ENCODE measurements at places on chromosomes 2 and 18.

DNA sequence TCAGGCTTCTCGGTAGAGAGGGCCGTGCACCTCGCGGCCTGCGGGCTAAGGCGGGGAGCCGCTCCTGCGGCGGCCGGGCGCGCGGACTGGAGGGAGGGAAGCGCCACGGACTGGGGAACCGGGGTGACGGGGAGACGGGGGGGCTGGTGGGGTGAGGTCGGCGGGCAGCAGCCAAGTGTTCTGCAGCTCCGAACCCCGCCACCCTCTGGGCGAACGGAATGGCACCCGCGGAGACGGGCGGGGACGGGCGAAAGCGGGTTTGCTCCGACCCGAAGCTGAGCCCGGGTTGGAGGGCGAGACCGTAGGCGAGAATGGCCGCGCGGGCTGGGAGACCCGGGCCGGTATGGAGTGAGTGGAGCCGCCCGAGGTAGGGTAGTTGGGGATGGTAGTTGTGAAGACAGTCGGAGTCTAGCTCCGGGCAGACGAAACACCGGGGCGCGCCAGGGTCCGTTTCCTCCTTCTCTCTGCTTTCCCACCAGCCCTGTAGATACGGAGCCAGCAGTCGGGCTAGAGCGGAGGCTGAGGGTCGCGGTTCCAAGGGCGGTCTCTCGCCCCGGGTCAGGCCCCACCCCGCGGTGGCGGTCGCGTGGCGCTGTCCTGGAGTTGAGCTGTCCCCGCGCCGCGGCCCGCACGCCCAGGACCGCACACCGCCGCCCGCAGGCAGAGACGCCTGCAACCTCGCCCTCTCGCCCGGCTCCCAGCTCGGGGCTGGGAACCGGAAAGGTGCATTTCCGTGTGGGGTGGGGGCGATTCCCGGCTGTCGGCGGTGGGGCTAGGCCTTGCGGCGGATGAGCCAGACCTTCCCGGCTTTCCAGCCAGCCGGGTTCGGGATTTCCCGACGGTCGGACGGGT is 160.3 kb upstream of the SIX2 start:
- no peak for DNase-seq

DNA sequence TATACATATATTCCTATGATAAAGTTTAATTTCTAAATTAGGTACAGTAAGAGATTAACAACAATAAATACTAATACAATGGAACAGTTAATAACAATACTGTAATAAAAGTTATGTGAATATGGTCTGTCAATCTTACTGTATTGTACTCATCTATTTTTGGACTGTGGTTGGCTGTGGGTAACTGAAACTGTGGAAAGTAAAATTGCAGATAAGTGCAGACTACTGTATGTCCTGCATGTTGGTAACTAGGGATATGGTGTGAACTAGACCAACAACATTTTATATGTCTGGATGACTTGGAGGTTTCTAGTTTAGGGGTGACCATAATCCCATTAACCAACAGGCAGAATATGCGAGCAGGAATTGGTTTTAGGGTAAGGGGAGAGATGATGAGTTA is 23.3 kb downstream of the PHLPP1 start:
- no peak for DNase-seq

DNA sequence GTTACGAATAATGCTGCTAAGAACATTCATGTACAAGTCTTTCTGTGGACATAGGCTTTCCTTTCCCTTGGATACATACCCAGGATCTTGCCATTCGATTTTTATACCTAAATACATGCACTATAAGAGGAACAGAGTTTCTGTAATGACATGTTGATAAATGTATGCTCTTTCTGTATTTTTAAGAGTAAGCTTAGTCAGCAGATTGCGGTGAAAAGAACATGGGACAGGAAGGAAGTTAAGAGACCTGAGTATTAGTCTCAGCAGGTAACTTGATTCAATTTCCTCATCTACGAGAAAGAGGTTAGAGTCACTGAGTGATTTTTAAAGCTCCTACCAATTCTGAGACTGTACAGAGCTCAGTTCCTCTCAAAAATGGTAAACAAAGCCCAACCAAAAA is 2.6 kb upstream of the TLK1 start:
- no peak for DNase-seq

DNA sequence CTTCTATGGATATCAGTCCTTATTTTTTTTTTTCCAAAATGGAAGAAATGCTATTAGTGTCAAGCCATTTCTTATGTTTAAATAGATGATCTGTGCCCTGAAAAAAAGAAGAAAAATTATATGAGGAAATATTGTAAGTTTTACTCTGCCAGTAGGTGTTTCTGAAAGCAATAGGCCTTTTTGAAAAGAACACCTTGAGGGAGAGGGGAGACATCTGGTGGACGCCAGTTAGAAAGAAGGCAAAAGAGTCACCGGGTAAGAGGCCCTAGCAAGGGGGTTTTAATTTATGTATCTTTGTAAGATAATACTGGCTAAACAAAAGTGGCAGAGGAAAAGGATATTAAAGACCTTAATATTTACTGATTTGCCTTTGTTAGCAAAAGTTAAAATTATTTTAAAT is 56.1 kb downstream of the DYNAP start:
- DNase-seq = peak; percentile 37

DNA sequence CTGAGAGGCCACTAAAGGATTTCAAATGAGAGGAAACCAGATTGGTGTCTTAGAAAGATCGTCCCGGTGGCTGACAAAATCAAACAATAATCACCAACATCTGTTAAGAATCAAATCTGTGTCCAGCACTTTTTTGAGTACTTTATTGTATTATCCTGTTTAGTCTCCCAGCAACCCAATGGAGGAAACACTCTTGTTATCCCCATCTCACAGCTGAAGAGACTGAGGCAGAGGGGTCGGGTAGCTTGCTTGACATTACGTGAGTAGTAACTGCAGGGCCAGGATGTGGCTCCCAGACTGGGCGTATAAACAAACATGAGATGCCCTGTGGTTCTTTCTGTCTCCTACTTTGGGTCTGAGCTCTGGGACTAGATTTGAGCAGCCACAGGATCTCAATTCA is 76.0 kb downstream of the KLHL29 start:
- DNase-seq = no peak

- no peak for DNase-seq
Observed at GRCh38 chr18:6649421-6650126, 79.9 kb upstream of the ARHGAP28 start.

DNA sequence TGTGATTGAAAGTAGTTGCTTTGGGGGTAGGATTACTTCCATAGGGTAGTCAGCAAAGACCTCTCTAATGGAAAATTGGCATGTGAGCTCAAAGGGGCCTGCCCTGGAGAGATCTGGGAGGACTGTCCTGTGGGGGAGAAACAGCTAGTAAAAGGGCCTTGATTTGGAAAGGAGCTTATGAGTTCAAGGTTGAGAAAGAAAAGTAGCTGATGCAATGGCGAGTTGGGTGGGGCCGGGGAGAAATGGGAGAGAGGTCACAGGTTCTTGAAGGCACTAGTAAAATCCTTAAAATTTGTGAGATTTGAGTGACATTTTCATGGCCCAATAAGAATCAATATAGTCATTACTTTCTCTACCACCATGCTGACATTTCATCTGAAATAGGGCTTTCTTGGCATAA is 82.0 kb upstream of the CCDC195 start:
- DNase-seq = no peak

GRCh38 chr2:37456479-37456878 is 112.0 kb downstream of the QPCT start:
- DNase-seq = no peak

GRCh38 chr2:35708411-35708923 is 647.1 kb upstream of the CRIM1 start:
- DNase-seq = no peak

DNA sequence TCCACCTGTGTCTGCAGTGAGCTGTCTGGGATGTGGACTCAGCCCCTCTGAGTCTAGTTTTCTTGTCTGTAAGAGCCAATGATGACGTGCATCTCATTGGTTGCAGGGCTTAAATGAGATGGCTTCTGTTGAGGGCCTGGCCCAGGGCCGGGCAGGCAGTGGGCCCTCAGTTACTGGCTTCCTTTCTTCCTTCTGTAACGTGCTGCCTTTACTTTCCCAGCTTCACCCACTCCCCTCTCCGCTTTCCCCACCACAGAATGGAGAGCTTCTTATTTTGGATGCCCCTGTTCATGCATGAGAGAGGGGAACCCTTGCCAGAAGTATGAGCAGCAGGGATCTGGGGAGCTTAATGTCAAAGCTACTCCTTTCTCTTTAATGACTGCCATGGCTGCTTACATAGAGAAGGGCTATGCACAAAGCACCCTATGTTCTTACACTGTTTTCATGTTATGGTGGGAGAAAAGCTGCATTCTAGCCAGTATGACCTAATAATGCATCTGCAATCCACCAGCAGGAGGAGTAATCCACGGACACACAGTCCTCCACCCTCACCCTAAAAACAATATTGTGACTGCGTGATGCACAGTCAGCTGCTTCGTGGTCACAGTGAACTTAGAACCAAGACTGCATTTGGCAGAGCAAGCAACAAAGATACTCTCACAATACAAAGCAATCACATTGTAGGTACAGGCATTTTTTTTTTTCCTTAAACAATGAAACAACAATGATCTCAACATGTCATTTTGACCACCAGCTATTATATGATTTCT is 37.2 kb downstream of the CREG2 start:
- no peak for DNase-seq

DNA sequence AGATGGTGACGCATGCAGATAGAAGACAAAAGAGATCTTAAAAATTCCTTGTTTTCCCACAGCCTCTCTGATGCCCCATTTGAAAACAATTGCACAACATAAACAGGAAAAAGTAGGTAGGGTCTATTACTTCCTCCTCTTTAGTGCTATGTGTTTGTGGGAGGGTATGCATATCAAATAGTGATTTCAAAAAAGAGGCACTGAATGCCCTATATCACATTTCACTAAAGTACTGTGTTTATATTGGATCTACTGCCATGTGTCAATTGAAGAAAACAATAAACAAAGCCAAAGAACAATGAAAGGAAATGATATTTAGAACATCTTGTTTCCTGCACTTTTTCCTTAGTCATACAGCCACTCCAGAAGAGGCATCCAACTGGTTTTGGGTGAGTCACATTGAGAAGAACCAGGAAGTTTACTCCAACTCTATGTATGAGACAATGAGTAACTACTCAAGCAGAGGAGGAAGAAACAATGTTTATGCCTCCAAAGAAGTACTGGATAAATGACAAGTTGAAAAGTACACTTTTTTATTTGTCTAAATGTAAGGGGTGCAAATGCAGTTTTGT is 583.6 kb downstream of the FBXO15 start:
- DNase-seq = no peak

GRCh38 chr2:85433511-85434089 is 15.1 kb downstream of the SH2D6 start:
- no peak for DNase-seq

DNA sequence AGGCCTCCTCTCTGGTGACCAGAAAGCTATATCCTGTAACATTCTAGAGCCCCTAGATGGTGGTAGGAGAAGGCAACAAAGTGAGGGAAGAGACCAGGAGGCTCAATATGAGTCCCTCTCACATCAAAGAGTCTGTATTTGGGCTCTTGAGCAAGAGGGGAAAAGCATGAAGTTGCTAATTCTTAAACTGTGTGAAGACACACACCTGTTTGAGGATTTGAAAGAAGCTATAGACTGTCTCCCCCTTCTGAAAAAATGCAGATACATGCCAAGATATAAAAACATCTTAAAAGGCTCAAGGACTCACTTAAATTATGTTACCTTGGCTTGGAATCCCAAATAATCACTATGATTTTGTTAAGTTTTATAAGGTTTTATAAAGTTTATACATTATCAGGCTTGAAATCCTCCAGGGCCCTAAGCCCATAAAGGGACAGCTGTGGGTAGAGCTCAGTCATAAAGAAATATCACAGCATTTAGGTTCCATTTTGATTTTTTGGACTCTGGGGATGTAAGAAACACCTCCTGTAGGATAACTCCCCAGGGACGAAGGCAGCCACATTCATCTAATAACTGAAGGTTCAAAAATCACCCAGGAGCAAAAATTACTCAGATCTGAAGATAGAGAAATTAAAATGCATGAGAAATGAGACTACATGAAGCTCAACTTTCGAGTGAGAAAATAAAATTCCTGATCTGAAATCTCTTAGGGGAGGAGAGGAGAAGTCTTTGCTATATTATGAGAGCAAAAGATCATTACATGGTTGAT is 136.1 kb upstream of the LGALSL start:
- no peak for DNase-seq

DNA sequence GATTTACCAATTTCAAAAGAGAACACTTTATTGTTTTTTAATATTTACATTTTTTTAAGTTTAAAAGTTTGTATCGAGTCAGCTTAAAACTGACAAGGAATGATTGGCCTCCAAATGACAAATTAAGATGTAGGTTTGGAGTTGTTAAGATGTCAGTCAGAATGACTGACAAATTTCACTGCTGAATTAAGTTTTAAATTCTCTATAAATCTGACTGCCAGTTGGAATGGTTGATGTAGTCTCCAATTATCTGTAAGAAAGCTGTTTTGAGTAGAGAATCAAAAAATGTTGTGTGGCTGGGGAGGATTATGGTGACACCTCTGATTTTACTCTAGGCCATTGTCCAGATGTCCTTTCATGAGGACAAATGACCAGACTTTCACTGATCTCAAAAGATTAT is 165.3 kb upstream of the CDH20 start:
- DNase-seq = no peak

GRCh38 chr2:134335601-134336000 is 81.7 kb downstream of the MGAT5 start:
- no peak for DNase-seq

DNA sequence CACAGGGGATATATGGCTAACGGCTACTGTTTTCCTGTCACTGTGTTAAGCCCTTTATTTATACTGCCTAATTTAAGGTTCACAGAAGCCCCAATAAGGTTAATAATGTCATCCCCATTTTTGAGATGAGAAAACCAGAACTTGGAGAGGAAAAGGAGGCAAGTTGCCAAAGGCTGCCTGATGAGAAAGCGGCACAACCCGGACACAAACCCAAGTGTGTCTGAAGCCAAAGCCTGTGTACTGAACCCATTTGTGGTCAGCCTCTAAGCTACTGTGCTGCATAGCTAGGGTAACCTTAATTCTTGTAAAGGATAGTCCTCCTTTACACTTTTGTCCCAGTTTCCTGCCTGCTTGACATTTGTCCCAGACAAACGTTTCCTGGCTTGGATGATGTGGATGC is 954.7 kb upstream of the FANCL start:
- no peak for DNase-seq

DNA sequence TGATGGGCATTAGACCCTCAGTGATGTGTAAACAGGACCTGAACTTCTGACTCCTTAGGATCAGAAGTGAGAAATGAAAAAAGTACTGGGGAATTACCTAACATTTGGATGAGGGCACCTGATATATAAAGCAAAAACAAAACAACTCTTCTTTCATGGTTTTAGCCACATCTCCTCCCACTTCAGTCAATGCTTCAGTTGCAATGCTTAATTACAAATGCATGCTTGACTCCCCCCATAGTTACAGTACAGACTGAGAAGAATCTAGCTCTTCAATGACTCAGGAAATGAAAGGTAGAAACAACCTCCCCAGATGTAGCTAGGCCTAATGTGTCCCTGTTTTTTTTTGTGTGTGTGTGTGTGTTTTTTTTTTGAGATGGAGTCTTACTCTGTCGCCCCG is 276.8 kb upstream of the POU3F3 start:
- no peak for DNase-seq

DNA sequence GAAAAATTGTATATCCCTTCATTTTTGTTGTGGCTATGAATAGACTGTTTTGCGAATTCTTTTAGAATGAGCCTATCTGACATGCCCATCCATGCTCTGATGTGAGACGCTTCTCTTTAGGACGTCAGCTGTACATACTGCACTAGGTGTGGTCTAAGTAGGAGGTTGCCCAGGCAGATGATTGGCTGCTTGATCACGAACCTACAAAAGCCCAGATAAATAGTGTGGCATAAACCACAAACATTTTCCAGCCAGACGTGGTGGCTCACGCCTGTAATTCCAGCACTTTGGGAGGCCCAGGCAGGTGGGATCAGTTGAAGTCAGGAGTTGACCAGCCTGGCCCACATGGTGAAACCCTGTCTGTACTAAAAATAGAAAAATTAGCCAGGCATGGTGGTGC is 251.8 kb downstream of the AGAP1 start:
- no peak for DNase-seq

All from Caco-2 (cell line).